ENCODE measurements at places on chromosomes 12 and 14.
A peak's percentile ranks its signal among the peaks of the same experiment; 100 is the strongest.

DNA sequence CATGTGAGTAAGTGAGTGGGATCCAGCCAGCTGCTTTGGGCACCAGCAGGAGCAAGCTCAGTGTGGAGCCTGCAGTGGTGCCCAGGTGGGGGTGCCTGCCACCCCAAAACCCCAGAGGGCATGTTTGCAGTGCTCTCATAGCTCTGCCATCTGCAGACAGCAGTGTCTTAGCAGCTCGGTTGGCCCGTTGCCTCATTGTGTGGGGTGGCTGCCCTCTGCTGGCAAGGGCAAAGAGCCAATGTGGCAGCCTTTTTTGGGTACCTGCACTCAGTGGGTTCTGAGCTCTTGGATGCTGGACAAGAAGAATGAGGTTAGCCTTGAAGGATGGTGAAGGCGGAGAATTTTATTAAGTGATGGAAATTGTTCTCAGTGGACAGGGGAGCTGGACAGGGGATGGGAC, 52.3 kb downstream of the NEUROD4 start:
- no peak for DNase-seq

DNA sequence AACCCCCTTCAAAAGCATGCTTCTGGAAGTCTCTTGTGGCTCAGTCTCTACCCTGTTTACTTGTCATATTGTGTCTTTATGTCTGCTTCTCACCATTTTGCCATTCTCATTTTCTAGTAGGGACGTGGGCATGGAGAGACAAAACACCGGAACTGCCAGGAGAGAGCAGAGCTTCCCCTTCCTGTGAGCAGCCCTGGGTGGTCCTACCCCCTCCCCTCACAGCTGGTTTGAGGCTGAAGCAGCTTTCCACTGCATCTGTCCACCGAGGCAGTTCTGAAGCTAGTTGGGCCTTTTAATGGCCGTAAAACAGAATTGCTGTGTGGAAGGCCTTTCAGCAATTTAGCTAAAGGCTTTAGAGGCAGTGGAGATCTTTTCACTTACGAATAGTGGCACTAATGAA, 77.0 kb downstream of the PELI2 start:
- no peak for DNase-seq

DNA sequence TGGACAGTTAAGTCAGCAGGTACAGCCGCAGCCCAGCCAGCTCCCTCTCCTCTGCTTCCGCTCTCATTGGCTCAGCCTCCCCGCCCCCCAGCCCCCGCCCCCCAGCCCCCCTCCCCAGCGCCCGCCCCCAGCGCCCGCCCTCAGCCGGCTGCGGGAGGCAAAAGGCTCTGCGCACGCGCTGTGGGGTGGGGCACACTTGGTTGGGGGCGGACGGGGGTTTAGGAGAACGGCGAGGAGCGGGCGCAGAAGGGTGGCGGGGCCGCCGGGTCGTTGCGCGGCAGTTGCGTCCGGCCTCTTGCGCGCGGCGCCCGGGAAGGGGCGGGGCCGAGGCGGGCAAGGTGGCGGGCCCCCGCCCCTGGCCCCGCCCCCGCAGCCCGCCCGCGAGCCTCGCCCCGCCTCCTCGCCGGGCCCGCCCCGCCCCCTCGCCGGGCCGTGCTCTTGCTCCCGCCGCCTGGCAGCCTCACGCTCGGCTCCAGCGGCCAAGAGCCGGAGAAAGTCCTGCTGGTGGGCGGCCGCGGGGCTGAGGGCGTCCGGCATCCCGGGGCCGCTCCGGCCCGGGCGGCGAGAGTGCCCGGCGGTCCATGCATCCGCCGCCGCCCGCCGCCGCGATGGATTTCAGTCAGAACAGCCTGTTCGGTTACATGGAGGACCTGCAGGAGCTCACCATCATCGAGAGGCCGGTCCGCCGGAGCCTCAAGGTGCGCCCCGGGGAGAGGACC, at the start of gene PPP4R4:
TSS of gene PPP4R4 (plus strand) at position 438 of the 719 bp plus-strand sequence. CDS start at position 582, 144 bp downstream.
- peak; percentile 82 for DNase-seq

DNA sequence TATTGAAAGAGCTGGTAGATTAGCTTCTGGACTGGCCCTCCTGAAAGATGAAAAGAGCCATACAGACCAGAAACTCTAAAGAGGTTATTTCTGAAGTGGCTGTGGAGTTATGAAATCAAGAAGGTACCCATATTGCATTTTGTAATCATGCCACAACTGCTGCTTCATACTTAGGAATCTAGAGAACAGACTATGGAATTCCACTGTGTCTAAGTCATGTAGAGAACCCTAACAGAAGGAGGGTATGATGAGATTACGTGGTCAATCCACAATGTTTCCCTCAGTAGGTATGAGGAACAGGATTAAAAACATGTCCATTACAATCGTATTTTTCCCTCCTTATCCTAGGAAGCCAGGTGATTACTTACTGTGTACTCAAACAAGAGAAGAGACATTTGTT, 708.8 kb downstream of the RERGL start:
- no peak for DNase-seq

DNA sequence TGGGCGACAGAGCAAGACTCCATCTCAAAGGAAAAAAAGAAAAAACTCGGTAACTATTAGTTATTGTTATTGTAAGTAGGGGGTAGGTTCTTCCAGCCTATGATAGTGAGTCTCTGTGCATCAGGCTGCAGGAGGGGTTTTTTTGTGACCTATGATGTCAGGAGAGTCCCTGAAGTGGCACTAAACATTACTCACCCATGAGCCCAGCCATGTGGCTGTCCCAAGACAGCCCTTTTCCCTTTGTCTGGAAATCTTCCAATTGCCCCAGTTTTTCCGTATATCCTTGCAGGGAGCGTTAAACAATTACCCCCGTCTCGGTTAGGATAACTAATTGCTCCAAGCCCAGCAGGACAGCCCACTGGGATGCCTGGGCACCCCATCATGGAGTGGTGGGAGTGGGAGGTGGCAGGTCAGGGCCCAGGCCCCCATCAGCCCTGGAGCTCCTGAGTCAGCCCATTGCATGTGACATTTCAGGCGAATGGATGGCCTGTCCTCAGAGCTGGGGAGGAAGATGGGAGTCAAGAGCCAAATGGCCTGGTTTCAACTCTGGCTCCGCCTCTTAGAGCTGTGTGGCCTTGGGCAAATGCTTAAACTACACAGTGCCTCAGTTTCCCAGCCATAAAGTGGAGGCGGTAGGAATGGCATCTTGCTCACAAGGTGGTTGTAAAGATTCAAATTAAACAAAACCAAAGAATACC, 16.4 kb downstream of the PHETA1 start:
- no peak for DNase-seq

Measured in GM12891 (cell line).